ENCODE measurements at places on chromosomes 6 and 20.

DNA sequence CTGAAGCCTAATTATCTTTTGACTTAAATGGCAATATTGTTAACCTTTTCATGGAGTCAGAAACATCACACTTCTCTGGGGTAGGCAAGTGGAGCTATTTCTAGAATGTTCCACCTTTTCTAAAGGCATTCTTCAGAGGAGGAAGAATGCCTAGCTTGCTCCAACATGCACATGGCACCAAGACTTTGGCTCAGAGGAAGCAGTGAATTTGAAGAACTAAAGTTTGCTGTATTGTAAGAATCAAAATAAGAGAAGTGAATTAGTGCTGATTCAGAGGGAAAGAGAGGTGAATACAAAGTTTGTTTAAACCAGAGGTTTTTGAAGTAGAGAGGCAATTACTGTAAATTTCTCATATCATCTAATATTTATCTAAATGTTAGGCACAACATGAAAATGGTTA is 92.2 kb downstream of the SOBP start:
- no peak for DNase-seq

DNA sequence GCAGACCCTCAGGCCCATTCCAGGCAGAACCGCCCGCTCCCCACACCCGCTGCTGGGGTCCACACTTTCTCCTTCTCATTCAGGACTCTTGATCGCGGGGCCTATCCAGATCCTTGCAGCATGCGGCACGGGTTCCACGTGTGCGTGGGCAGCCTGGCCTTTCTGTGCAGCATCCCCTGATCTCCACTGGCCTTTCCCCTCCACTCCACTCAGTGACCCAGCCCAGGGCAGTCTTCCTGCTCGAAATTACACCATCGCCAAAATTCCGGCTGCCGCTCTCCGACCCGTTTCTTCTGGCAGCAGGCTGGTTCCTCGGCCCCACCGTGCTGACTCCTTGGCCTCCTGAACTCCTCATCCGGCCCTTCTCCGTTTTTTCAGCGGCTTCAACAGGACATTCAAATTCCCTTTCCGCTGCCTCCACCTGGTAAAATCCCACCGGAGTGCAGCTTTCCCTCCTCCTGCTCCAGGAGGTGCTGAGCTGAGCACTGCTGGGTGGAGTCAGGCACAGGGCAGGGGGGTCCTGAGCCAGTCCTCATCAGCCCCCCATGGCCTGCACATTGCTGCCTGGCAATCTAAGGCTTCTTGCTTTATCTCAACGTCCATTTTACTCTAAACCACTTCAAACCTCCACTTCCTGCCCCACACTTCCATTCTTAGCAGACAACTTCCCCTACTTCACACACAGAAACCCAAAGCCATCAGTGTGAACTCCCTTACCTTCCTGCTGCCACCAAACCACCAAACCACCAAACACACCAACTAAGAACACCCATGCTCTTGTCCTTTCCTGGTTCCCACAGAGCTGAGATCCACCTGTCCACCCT is 9.0 kb downstream of the SFT2D1 start:
- peak; percentile 75 for DNase-seq

DNA sequence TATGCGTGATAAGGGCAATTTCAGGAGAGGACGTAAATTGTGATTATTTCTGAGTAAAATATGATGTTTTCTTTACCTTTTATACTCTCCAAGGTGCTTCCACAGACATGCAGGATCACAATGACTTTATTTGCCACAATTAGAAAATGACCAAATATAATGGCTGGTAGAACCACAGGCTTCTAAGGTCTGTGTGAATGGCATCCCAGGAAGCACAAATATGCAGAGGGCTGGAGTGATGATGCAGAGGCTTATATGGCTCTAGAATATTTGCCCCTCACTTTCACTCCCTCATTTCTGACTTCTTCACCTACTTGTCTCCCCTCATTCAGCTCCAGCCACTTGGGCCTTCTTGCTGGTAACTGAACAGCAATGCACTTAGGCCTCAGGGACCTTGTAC is 502.1 kb upstream of the MAP3K7 start:
- no peak for DNase-seq

- no peak for DNase-seq
Measured at GRCh38 chr20:21182832-21183563, 57.1 kb downstream of the KIZ start.

DNA sequence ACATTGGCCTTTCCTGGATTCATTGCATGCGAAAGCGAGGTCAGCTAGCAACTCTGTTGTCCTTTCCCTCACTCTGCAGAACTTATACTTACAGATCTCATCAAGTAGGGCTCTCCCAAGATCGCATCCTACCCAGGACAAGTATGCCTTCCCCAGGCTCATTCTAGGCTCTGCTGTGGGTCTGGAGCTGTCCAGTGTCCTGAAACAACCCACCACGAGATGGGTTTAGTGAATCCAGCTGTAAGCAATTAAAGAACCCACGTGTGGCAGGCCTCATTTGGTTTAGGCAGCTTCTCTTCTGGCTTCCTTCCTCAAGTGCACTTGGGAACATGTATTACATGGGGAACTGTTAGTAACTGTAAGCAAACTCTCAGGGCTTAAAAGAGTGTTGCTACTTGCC is 406.5 kb upstream of the CHD6 start:
- DNase-seq, result no peak

DNA sequence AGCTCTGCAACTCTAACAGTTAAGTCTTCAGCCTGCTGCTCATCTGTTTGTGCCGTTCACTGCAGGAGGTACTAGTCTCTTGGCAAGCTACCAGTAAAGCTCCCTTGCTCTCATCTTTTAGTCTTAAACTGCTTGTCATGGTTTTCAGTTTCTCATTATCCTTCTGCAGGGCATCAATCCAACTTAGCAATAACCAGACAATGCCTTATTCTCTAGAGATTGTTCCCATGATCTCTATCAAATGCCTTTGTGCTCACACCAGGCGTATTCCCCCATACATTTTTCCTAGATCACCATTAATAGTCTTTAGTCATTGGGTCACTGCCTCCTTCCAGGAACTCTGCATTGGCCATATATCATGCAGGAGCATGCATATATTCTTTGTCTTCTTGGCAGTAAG is 171.3 kb downstream of the GRM1 start:
- no peak for DNase-seq

DNA sequence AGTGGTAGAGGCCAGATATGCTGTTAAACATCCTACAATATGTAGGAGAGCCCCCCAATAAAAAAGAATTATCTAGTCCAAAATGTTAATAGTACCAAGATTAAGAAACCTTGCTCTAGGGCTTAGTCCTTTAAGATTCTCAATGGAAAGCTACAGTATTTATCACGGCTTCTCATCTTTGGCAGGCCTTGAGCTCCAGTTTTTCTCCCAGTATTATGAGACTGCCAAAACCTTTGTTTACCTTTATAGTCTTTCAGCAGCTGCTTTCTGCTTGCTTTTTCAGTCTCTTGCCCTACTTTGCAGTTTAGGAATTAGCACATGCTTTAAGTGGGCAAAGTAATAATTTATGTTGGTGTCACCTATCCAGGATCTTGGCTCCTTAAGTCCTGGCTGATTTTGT is 59.7 kb downstream of the NHLRC1 start:
- no peak for DNase-seq

- no peak for DNase-seq
Measured at GRCh38 chr6:91813641-91814040, 1226.8 kb upstream of the MAP3K7 start.

DNA sequence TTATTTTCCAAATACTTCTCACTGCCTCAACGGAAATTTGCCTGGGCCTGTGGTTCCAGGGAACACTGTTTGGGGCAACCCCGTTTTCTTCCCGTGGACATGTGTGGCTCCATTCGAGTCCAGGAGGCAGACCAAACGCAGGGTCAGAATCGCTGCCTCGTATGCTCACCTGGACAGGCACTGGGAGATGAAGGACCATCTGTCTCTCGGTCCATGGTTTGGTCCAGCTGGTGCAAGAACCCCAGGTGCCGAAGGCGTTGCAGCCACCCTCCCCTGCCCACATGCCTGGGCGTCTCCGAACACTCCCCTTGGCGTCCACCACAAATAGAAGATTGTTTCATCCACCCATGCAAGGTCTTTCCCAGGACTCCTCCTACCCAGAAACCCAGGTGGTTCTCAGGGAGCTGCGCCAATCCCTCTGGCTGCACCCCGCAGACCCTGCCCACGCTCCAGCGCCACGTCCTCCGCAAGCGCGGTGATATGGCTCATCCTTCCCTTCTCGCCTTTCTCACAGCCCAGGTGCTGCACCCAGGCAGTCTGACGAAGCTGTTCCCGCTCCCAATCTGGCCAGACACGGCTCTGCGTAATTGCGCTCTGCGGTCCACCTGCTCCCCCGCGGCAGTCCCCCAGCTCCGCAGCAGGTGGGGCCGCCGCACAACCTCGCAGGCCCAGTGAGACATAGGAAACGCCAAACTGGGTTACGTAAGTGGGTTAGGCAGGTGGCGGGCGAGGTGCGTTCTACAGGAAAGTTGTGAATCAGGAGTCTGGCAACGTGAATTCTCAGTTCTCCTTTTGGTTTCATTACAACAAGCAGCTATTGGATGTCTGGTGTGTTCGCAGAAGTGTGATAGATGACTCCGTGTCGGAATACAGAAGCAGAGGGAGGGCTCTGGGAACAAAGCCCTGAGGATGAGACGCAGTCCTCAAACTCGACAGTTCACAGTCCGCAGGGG is 146.2 kb upstream of the ECI2 start:
- peak; percentile 72 for DNase-seq

DNA sequence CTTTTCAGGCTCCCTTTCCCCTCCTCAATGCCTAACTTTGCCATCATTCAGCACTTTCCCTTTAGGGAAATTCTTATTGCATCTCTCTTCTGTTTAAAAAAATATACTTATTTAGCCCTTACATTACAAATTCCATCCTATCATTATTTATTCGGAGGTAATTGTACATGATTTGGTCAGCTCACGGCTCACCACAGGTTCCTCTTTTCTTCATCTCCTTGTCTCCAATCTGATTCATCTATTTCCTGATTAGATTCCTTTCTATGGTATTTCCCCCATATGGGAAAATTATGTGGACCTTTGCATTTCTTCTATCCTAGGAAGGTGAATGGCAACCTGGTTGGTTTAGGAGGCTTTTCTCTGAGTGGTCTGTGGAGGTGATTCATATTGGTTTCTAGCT is 12.9 kb upstream of the EMILIN3 start:
- DNase-seq, result no peak

GRCh38 chr20:32069711-32070110 is 17.7 kb downstream of the HCK start:
- DNase-seq, result no peak

DNA sequence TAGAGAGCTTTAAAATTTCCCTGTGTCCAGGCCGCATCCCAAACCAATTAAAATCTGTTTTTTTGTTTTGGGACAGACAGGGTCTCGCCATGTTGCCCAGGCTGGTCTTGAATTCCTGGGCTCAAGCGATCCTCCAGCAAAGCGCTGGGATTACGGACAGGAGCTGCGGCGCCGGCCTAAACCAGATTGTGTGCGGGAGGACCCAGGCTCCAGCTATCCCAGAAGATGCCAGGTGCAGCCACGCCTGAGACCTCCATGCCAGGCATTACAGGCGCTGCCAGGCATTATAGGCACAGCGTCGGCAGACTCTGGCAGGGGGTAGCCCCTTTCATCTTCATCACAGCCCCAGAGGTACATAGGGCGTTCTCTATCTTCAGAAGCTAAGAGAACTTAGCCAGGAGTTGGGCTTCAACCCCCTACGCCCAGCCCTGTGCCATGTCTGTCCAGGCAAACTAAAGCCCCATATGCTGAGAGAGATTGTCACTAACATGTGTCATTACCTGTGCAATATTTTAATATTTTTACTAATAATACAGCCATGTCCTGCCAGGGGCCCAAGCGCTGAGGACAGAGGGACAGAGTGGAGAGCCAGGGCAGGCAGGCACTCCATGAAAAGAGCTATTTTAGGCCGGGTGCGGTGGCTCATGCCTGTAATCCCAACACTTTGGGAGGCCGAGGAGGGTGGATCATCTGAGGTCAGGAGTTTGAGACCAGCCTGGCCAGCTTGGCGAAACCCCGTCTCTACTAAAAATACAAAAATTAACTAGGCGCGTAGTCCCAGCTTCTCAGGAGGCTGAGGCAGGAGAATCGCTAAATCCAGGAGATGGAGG is 9.8 kb upstream of the GRM4 start:
- DNase-seq, result no peak

- peak; percentile 59 for DNase-seq
Measured at GRCh38 chr6:159008656-159009288, 8.8 kb upstream of the RSPH3 start.

DNA sequence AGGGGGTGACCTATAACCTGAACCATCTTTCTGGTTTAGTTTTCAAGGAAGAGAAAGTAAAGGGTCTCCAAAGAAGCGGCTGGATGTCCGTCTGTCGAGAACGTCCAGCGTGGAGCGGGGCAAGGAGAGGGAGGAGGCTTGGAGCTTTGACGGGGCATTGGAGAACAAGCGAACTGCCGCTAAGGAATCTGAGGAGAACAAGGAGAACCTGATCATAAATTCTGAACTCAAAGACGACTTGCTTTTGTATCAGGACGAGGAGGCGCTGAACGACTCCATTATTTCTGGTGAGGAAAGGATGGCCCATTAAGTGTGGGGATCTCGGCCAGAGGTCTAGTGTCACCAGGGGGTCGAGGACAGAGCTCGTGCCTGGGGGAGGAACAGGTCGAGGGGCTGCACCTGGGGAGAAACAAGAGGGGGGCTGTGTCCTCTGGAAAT is 159.2 kb downstream of the SYCP2 start:
- DNase-seq, result no peak

GRCh38 chr6:42025066-42025844 is 25.1 kb upstream of the TAF8 start:
- peak; percentile 73 for DNase-seq

DNA sequence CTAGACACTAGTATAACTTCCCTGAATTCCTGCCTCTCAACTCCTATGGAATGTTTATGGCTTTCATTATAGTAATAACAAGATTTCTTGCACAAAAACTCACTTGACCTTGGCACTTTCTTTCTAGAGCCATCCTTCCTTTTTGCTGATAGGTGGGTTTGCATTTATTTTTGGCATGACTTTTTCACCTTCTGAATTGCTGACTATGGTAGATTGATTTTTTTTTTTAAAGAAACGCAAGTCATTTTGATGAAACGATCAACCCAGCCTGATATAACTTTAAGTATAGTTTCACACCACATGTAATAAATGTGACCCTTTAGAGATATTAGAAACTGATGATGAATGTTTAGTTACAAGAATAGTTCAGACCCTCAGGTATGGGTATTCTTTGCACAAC is 61.8 kb downstream of the BMP6 start:
- DNase-seq, result no peak

DNA sequence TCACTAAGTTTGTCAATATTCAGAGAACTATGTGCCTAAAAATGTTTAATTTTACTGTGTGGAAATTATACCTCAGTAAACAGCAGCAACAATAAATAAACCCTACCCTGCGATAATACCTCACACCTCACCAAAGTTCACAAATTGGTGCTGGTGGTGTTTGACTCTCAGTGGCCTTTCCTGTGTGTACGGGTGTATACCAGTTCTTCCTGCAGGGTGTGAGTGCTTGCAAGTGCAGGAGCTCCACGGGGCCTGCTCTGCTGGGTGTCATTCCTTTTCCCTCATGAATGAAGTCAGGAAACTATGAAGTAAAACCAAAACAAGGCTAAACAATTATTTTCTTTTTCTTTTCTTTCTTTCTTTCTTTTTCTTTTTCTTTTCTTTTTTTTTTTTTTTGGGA is 4.1 kb upstream of the ENPP5 start:
- no peak for DNase-seq

- no peak for DNase-seq
Measured at GRCh38 chr6:38353310-38354036, 286.3 kb downstream of the BTBD9 start.

GRCh38 chr20:53956013-53956715 is 114.2 kb downstream of the BCAS1 start:
- DNase-seq, result no peak

- DNase-seq, result peak; percentile 45
Measured at GRCh38 chr6:82246802-82247504, 591 bp downstream of the IBTK start.
